Cardiac muscle cell (in vitro differentiated cells and primary cell): ENCODE measurements at places on chromosomes 1 and 21.

GRCh38 chr1:181485287-181486097 lies 2.2 kb downstream of the CACNA1E start:
- peaks cover 100% of the 10 kb centered on the region for H3K27me3 ChIP-seq
- no peak overlapping the region for H3K4me3 ChIP-seq
- no peak for DNase-seq
- H3K4me1 ChIP-seq = no peaks in the 10 kb centered on the region

DNA sequence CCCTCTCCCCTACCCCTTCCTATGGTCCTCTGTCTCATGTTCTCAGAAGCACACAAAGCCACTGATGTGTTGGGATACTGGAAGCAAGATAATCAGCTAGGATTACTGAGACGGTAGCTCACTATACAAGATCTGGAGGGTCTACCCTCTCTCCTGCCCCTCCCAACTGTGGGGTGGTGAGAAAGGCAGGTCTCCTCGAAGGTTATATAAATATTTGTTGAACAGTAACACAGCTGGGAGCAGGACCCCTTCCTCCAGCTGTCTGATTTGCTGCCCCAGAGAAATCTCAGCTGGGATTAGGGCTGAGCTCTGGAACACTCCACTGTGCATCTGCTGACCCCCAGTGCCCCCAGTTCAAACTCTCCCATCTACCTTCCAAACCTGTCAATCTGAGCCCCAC lies 94.2 kb upstream of the IPO9 start:
- H3K27ac ChIP-seq = peak overlapping the region; percentile 100
- peaks cover 83% of the 10 kb centered on the region for H3K4me1 ChIP-seq

DNA sequence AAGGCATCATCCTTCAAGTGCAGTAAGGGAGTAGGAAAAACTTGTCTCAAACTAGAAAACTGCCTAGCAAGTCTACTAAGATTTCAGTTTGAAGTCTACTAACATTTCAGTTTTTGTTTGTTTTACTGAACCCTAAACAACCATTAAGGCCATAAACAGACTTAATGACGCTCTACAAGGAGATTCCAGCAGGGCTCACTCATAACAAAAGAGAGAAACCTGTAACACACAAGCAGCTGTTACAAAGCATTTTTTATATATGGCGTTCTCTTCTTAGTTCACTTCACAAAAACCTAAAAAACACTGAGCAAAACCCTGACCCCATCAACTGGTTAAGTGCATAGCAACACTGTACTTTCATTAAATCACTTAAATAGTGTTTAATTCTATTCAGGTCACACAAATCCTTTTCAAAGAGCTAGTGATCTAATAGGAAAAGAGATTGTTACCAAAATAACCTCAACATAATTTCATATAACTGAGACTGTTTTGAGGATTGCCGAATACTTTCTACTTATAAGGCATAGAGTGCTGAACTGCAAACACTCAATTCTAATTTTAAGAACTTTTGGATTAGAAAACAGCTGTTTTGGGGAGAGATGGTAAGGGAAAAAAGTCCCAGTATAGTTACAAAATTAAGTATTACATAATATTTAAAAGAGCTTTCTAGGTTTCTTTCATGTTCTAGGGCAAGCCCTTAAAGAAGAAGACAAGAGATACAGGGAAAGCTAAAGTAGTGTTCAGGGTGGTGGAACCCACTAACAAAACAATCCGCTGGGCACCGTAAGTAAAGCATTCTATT lies 1.4 kb downstream of the B3GALNT2 start:
- H3K4me3 ChIP-seq = peak overlapping the region; percentile 75
- no peaks in the 10 kb centered on the region for H3K27me3 ChIP-seq
- H3K36me3 ChIP-seq = no peaks in the 10 kb centered on the region
- DNase-seq = no peak
- peaks cover 14% of the 10 kb centered on the region for H3K4me1 ChIP-seq
- peak overlapping the region; percentile 83 for H3K27ac ChIP-seq

- H3K4me1 ChIP-seq = peaks cover 5% of the 10 kb centered on the region
- no peaks in the 10 kb centered on the region for H3K27me3 ChIP-seq
- H3K36me3 ChIP-seq = no peaks in the 10 kb centered on the region
Observed at GRCh38 chr1:173222149-173223030, 15.3 kb upstream of the TNFSF4 start.

GRCh38 chr1:68706639-68707317 lies 209.9 kb upstream of the DEPDC1 start:
- H3K27ac ChIP-seq = no peak overlapping the region
- H3K4me1 ChIP-seq = no peaks in the 10 kb centered on the region
- H3K27me3 ChIP-seq = no peaks in the 10 kb centered on the region

DNA sequence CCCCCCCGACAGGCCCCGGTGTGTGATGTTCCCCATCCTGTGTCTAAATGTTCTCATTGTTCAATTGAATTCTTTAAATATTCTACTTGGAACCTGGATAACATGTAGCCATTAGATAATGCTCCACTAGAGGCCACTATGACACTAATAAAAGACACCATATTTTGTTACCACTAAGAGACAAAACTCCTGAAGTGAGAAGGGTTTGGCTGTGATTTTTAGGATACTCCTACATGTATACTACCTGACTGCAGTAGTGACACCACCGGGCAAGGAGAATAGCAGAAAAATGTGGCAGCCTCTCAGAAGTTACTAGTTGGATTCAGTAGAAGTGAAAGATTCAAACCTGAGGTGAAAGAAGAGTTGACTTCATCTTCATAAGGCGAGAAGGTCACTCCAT lies 36.0 kb downstream of the F5 start:
- H3K27me3 ChIP-seq = no peaks in the 10 kb centered on the region
- no peak overlapping the region for H3K27ac ChIP-seq
- DNase-seq = peak; percentile 53
- peaks cover 9% of the 10 kb centered on the region for H3K4me1 ChIP-seq

GRCh38 chr21:35578347-35578782 lies 482.0 kb downstream of the SETD4 start:
- peak; percentile 55 for DNase-seq
- H3K27ac ChIP-seq = no peak overlapping the region
- no peaks in the 10 kb centered on the region for H3K4me1 ChIP-seq
- H3K4me3 ChIP-seq = no peak overlapping the region
- no peaks in the 10 kb centered on the region for H3K27me3 ChIP-seq

- DNase-seq = no peak
- H3K36me3 ChIP-seq = peaks cover 30% of the 10 kb centered on the region
- H3K4me1 ChIP-seq = peaks cover 3% of the 10 kb centered on the region
- no peak overlapping the region for H3K27ac ChIP-seq
Observed at GRCh38 chr1:117894078-117894477, 35.3 kb downstream of the GDAP2 start.

- no peaks in the 10 kb centered on the region for H3K27me3 ChIP-seq
- H3K27ac ChIP-seq = no peak overlapping the region
- no peak overlapping the region for H3K4me3 ChIP-seq
- DNase-seq = no peak
Observed at GRCh38 chr1:54227091-54227602, 27.2 kb downstream of the MRPL37 start.
